ENCODE measurements at places on chromosomes 11 and 22.
A peak's percentile ranks its signal among the peaks of the same experiment; 100 is the strongest.

- no peak for DNase-seq
Measured at GRCh38 chr11:75797116-75797515, 17.9 kb upstream of the UVRAG start.

GRCh38 chr11:12741671-12742216, 67.5 kb downstream of the TEAD1 start:
- no peak for DNase-seq

DNA sequence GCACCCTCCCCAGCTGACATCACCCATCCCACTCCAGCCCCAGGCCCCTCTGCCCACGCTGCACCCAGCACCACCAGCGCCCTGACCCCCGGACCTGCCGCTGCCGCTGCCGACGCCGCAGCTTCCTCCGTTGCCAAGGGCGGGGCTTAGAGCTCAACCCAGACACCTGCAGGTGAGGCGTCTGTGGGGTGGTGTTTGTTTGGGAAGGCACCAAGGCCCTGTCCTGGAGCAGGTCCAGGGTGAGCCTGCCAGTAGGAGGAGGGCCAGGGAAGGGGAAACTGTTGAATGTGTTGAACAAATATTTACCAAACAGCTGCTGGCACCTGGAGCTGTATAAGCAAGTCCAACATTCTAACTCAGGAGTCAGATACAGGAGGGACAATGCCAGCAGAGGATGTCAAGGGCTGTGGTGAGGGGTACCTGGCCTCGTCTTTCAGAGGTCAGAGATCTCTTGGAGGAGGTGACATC, 3.1 kb downstream of the VEGFB start:
- no peak for DNase-seq

DNA sequence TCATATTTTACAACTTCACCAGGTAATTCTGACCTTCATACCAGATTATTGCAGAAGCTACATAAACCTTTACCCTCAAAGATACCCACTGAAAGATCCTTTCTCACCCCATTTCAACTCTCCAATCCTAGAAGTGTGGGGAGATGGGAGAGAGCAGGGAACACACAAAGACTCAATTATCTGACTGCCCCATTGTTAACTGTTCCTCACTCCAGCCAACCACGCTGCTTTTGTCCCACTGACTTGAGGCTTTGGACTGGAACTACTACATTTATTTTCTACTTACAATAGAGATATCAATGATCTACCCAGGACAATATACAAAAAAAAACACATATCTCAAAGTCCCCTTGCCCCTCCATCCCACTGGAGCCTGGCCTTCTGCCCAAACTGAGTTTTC, 44.7 kb upstream of the SLN start:
- DNase-seq = no peak

GRCh38 chr22:41929418-41929810, 2.8 kb upstream of the TNFRSF13C start:
- DNase-seq = no peak

GRCh38 chr22:48888466-48889208, 939.0 kb downstream of the BRD1 start:
- DNase-seq = no peak

DNA sequence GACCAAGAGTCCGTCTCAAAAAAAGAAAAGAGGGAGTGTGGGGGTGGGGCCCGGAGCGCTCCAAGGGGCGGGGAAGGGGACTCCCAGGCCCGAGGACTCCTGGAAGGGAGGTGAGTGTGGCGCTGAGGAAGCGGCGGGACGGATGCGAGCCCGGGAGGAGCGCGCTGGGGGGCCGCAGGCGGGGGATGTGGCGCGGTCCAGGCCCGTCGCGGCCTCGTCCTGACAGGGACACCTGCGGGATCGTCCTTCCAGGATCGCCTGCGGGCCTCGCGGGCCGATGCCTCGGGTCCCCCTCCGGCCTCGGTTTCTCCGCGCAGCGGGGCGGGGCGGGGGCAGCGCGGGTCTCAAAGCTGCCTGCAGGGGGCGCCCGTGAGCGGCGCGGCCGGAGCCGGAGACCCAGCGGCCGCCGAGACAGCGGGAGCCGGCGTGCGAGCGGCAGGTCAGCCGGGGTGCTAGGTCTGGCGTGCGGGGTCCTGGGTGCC, 3.8 kb upstream of the ADORA2A start:
- DNase-seq = peak; percentile 93

DNA sequence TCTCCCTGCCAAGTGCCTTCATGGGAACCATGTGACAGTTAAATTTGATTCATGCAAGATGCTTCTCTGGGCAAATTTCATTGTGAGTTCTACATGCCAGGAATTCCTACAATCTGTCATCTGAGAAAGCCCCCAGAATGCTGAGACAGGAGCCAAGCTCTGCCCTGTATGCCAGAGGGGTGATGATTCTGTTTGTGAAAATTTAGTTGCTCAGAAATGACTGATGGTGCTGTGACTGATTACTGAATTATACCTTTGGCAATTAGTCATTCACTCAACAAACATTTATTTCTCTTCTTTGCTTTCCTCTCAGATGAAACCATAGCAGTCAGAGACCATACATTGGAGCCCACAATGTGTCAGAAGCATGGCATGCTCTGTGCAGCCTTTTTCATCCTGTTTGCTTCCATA, 69.0 kb upstream of the ZBED5 start:
- no peak for DNase-seq

GRCh38 chr22:10780281-10780680, 4747.7 kb upstream of the OR11H1 start:
- DNase-seq = peak; percentile 5

DNA sequence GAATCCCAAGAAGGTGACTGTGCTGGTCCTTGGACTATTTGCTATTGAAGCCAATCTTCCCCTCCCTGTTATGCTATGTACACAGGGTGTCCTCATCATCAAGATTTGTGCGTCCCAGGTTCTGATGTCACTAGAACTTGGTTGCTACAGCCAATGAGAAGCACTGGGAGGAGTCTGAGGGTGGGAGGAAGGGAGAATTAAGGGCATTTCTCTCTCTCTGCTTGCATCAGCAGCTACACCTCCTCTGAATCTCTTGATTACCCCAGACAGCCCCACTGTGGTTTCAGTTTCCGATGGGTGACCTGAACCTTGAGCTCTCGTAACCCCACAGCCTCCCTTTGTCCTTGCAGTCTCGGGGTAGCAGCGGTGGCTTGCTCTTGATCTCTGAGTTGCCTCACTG, 212.4 kb upstream of the SESN3 start:
- no peak for DNase-seq

DNA sequence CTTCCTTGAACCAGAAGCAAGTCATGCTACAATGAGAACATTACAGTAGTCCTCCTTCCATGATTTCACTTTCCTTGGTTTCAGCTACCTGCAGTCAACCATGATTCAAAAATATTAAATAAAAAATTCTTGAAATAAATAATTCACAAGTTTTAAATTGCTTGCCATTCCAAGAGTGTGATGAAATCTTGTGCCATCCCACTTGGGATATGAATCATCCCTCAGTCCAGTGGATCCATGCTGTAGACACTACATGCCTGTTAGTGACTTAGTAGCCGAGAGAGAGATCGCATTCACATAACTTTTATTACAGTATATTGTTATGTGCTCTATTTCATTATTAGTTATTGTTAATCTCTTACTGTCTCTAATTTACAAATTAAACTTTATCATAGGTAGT, 6.0 kb downstream of the HOATZ start:
- no peak for DNase-seq

GRCh38 chr11:87022254-87022653, 15.5 kb upstream of the TMEM135 start:
- no peak for DNase-seq

- DNase-seq = no peak
Measured at GRCh38 chr11:61045271-61045670, 57.0 kb upstream of the CD5 start.

- DNase-seq = peak; percentile 11
Measured at GRCh38 chr11:18633256-18634139, 644 bp downstream of the SPTY2D1 start.

- no peak for DNase-seq
Measured at GRCh38 chr11:21173476-21173875, 504.1 kb downstream of the NELL1 start.

DNA sequence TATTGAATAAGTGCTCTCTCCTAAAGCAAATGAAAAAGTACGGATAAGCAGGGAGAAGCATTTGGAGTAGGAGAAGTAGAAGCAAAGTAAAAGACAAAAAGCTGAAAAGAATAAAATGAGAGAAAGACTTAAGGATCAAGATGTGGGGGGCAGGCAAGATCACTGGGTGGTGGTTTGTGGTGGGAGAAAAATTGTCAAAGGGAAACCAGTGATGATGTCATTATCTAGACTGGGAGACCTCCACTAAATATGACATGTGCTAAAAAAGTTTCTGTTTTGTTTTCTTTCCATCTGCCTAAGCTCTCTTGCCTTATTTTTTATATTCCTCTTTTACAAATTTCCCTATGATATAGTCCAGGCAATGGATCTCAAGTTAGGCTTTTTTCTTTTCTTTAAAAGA, 14.8 kb upstream of the MAML2 start:
- DNase-seq = no peak

DNA sequence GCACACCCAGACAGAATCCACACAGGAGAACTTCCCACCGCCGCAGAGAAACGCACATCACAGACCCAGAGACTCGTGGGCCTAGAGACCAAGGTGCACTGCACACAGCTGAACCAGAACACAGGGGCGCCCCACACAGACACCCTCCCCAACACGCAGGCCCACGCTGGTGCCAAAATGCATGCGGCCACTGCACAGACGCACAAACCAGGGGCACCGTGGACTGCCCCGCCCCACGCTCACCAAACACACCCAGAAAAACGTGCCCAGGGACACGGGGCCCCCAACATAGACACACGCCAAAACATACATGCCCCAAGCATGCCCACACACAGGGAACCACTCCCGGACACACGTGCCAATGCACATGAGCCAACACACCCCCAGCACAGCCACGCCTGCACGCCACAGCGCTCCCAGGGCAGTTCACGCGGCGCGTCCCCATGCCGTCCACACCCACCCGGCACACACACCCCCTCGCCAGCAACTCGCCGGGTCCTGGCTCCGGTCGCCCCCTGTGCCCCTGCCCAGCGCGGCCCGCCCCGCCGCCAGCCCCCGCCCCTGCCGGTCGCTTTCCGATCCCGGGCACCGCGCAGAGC, 7.8 kb downstream of the ELFN2 start:
- no peak for DNase-seq

DNA sequence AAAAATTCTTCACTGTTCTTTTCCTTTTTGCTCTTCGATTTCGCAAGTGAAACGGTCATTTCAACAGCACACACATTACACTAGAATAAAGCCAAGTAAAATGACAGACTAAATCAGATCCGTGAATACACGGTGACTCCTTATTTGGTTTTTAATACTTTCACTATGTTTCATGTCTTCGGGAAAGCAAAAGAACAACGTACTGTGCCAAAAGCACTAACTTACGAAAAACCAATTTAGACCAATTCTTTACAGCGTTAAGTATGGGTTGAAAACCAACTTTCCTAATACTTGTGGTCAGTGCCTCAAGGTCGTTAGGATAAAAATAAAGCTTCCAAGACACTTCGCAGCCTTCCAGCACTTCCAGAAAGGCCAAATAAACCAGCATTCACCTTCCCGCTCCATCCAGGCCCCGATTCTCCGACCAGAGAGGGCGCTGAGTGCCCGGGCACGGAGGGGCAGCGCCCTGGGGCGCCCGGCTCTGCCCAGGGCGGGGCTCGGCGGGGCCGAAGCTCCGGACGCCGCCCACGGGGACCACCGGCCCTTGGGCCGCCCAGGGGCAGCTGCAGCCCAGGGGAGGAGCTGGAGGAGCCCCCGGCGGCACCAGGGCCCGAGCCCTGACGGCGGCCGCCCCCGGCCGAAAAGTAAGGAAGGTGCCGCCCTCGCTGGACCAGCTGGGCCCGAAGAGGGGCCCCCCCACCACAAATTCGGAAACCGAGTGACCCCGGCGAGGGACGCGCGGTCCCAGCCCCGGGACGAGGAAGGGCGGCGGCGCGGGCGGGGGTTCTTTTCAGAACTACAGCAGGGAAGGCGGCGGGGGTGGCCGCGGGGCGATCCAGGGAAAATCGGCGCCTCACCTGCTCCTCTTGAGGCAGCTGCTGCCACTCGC, 499 bp downstream of the ATL3 start:
- DNase-seq = peak; percentile 62

DNA sequence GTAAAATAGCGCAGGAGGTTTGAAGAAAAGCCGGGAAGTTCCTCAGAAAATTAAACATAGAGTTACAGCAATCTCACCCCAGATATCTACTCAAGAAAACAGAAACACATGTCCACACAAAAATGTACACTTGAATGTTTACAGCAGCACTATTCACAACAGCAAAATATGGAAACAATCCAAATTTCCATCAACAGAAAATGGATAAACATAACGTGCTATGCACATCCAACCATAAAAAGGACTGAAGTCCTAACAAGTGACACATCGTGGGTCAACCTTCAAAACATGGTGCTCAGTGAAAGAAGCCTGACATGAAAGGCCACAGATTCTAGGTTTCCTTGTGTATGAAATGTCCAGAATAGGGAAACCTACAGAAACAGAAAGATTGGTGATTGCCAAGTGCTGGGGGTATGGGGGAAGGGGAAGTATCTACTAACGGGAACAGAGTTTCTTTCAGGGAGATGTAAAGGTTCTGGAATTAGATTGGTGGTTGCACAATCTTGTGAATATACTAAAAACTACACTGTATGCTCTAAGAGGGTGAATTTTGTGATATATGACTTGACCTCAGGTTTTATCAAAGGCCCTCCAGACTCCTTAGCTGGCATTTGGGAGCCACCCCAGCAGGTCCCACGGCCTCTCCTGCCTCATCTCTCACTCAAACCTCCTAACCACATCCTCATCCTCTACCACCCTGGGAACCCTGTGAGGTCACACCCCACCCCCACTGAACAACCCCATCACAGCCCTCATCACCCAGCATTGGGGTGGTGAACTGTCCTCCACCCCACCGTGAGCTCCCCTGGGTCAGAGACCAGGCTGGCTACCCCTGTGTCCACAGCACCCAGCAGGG, 69.2 kb upstream of the PRR5 start:
- no peak for DNase-seq

GRCh38 chr11:97454988-97455387, 1065.2 kb downstream of the JRKL start:
- DNase-seq = no peak

All from AG20443 (cell line).